ENCODE measurements at places on chromosomes 3 and 15. TPM values are rescaled to one million over a fixed set of nuclear protein-coding genes. Genes with fewer than 3 reads are reported as not detected.

PEAK1 gene
- 125 TPM for total RNA-seq

- H3K27ac ChIP-seq = no peak overlapping the region
- no peak overlapping the region for H3K4me3 ChIP-seq
- DNase-seq = no peak
- no peaks in the 10 kb centered on the region for H3K27me3 ChIP-seq
These were observed 73.1 kb upstream of the SLC6A6 start for GRCh38 chr3:14329116-14329830.

- H3K4me3 ChIP-seq = no peak overlapping the region
- no peak for DNase-seq
- peaks cover 26% of the 10 kb centered on the region for H3K4me1 ChIP-seq
- H3K36me3 ChIP-seq = peaks cover 42% of the 10 kb centered on the region
These were observed 5.7 kb downstream of the ARRDC4 start for GRCh38 chr15:97966246-97966645.

DNA sequence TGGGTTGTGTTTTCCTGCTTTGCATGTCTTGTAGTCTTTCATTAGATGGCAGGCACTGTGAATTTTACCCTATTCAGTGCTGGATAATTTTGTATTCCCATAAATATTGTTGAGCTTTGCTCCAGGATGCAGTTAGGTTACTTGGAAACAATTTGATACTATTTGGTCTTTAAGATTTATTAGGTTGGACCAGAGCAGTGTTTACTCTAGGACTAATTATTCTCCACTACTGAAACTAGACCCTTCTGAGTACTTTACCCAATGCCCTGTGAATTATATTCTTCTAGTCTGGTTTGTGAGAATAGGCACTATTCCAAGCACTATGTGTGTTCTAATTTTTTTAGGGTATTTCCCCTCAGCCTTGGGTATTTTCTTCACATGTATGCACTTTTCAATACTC is 37.8 kb upstream of the TASOR start:
- H3K27me3 ChIP-seq = peaks cover 2% of the 10 kb centered on the region
- no peaks in the 10 kb centered on the region for H3K36me3 ChIP-seq
- H3K27ac ChIP-seq = no peak overlapping the region
- DNase-seq = no peak
- no peak overlapping the region for H3K4me3 ChIP-seq

DNA sequence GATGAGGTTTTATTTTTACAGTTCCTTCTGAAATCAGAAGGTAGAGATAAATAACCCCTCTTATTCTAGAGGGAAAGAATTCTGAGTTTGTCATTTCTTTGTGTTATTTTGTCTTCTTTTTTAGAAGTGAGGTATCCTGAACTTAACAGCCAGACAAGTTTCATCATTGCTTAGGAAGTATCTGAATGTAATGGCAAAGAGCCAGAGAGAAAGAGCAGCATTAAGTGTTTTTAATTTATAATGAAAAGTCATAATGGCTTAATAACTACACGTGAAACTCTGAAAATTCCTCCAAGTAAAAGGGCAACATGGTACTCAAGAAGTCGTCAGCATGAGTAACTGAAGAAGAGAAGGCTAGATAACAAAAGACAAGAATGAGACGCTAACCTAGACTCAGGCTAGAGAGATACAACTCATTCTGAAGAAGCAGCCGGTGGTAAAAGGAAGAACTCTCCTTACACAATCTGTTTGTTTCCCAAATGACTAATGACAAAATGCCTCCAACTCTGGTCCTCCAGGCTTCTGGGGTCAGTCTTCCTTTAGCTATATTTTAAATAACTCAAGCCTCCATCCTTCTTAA is 116.2 kb upstream of the NECTIN3 start:
- peaks cover 3% of the 10 kb centered on the region for H3K36me3 ChIP-seq
- H3K4me1 ChIP-seq = peaks cover 41% of the 10 kb centered on the region
- no peak for DNase-seq
- no peak overlapping the region for H3K4me3 ChIP-seq
- peak overlapping the region; percentile 81 for H3K27ac ChIP-seq
- no peaks in the 10 kb centered on the region for H3K27me3 ChIP-seq

GRCh38 chr15:24645627-24646026 is 29.9 kb upstream of the NPAP1 start:
- peaks cover 2% of the 10 kb centered on the region for H3K36me3 ChIP-seq
- no peak for DNase-seq
- H3K27ac ChIP-seq = no peak overlapping the region
- no peaks in the 10 kb centered on the region for H3K4me1 ChIP-seq
- no peaks in the 10 kb centered on the region for H3K27me3 ChIP-seq

DNA sequence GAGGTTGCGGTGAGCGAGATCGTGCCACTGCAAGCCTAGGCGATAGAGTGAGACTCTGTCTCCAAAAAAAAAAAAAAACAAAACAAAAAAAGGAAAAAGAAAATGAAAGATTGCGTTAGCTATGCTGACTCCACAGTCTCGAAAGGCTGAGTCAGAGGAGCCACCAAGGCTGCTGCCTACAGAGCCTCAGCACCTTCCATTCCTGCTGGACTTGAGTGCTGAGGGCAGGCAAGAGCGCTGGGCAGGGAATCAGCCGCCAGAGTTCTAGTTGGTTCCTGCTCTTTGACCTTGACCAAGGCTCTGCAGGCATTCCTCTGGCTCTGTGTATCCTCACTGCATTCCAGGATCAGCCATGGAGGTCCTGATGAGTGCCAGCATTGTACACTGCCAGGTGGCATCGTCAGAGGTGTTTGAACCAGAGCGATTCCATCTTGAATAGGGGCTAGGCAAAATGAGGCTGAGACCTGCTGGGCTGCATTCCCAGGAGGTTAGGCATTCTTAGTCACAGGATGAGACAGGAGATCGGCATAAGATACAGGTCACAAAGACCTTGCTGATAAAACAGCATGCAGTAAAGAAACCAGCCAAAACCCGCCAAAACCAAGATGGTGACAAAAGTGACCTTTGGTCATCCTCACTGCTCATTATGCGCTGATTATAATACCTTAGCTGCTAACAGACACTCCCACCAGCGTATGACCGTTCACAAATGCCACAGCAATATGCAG is 5.9 kb downstream of the MESP2 start:
- H3K4me1 ChIP-seq = peaks cover 29% of the 10 kb centered on the region
- H3K4me3 ChIP-seq = no peak overlapping the region
